ENCODE measurements at places on chromosomes 3 and 15. TPM values are rescaled to one million over a fixed set of nuclear protein-coding genes. Genes with fewer than 3 reads are reported as not detected.

Gene SPTBN5
- 1.6 TPM for total RNA-seq

Gene ZNF717
- 12.0 TPM for total RNA-seq

GRCh38 chr15:95091444-95091843 lies 860.1 kb downstream of the MCTP2 start:
- DNase-seq: no peak

DNA sequence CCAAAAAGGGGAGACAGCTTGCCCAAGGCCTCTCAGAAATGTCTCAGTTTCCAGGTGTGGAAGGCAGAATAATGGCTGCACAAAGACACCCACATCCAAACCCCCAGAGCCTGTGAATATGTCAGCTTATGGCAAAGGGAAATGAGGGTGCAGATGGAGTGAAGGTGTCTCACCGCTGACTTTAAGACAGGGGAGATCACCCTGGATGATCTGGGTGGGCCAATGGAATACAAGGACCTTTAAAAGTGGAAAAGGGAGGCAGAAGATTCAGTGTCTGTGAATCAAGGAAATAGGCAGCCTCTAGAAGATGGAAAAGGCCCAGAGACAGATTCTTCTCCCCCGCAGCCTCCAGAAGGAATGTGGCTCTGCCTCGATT lies 48.8 kb upstream of the ATP2B2 start:
- no peak for DNase-seq

DNA sequence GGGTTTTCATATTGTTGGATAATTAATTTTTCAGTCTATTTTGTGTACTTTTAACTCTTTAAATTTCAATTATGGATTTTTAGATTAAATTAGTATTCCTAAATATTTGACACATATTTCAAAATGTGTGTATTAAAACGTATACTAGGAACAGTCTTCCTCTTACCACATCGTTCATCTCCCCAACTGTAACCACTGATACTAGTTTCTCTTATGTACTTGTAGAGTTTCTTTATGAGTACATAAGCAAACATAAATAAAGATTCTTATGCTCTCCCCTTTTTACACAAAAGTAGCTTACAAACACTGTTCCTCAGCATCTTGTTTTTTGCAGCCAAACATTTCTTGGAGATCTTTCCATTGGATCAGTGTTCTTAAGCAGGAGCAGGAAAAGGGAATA lies 45.9 kb downstream of the CMSS1 start:
- DNase-seq: no peak

GRCh38 chr15:73125219-73125618 lies 73.0 kb downstream of the NEO1 start:
- DNase-seq: no peak

- DNase-seq: no peak
Measured at GRCh38 chr15:63483521-63484371, 20.6 kb upstream of the USP3 start.

DNA sequence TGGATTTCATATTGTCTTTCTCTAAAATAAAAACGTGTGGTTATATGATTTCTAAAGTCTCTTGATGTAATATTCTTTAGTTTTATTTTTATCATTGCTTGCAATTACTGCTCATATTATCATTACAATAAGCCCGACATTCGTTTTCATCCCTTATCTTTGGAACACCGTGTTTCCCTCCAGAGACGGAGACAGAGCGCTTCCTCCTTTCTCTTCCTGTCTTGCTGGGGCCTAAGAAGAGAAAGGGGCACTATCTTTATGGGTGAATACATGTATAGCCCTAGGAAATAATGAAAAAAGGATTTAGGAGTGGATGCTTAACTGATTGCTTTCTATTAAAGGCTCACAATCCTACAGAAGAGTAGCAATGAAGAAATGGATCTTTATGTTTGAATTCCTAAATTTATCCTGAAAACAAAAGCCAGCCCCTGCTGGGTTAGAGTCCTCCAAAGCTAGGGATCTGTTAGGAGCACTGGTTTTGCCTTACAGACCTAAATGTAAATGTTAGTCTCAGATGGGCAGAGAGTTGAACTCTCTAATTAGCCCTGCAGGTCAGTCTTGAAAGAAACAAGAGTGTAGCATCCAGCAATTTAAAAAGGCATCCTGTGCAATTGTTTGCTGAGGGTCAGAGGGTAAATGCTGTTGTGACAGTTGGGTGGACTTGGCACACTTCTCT lies 145.1 kb downstream of the TP63 start:
- DNase-seq: no peak

- no peak for DNase-seq
Measured at GRCh38 chr3:16113704-16114103, 60.8 kb upstream of the GALNT15 start.

DNA sequence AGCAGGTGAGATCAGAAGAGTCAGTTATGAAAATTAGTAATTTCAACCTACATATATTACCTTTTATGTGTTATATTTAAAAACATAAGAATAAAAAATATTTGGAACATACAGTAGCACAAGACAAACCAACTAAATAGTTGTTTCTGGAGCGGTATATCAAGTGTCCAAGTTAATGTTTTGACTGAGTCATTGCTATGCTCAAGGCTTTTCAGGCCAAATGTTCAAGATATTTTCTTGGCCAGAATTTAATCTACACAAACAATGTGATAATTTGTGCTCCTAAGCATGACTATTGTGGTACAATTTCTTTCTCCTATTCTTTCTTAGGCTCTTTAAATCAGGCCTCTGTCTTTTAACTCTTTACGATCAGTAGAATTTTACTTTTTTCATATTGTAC lies 412.4 kb downstream of the RAP2B start:
- DNase-seq: no peak

GRCh38 chr15:63335543-63336240 lies 46.0 kb downstream of the CA12 start:
- DNase-seq: no peak

DNA sequence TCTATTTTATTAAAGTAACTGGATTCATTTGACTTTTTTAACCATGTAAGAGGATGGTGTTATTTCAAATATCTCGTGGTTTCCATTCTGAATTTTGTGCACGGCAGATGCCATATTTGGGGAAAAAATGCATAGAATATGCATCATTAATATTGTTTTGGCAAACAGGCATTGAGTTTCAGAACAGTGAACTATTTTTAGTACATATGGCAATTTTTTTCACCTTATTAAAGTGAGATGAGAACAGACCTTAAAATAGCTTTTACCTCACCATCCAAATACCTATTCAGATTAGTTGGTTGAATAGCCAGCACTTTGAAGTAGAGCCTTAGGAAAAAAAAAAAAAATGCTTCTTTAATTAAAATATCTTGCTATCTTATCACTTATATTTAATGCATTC lies 117.3 kb upstream of the FLNB start:
- no peak for DNase-seq

All from lung (tissue), 17 donors.